RPMI7951 (cell line): ENCODE measurements at places on chromosomes 4 and X. TPM values are rescaled to one million over a fixed set of nuclear protein-coding genes. Genes with fewer than 3 reads are reported as not detected.

Gene FATE1
- total RNA-seq = not detected in 2 replicates

Gene PNMA5
- total RNA-seq = not detected in 2 replicates

Gene FAM9B
- total RNA-seq = 0.10 and 0.36 TPM in 2 replicates

Gene FRAS1
- total RNA-seq = under 0.01 and 0.10 TPM in 2 replicates

Gene TKTL2
- total RNA-seq = not detected in 2 replicates

Gene GSX2
- not detected in 2 replicates for total RNA-seq

Gene SCD5
- total RNA-seq = 10.1 and 13.2 TPM in 2 replicates

Gene SH3D19
- 4.3 and 6.1 TPM in 2 replicates for total RNA-seq

Gene ADGRL3
- total RNA-seq = not detected in 2 replicates

Gene BCAP31
- 128 and 135 TPM in 2 replicates for total RNA-seq

Gene ASMT
- not detected in 2 replicates for total RNA-seq

Gene POU3F4
- not detected in 2 replicates for total RNA-seq

Gene CT83
- not detected in 2 replicates for total RNA-seq

Gene FAM184B
- under 0.01 TPM in 2 replicates for total RNA-seq

Gene CT45A3
- 0.36 TPM in 1 of 2 replicates, not detected in the other for total RNA-seq

Gene GAB3
- total RNA-seq = under 0.01 and 0.24 TPM in 2 replicates
